ENCODE measurements at places on chromosomes 5 and 9. TPM values are rescaled to one million over a fixed set of nuclear protein-coding genes. Genes with fewer than 3 reads are reported as not detected.

GPR150 gene
- 0.30 TPM for total RNA-seq

KLHL3 gene
- 5.5 TPM for total RNA-seq

PCDHGC5 gene
- not detected for total RNA-seq

SLC44A1 gene
- 44.5 TPM for total RNA-seq

ATP10B gene
- not detected for total RNA-seq

SPATA31C1 gene
- total RNA-seq, result not detected

IL5 gene
- not detected for total RNA-seq

ENG gene
- 38.3 TPM for total RNA-seq

ADAMTS2 gene
- total RNA-seq, result 4.7 TPM

OR1J2 gene
- not detected for total RNA-seq

GLE1 gene
- 17.2 TPM for total RNA-seq

OTP gene
- total RNA-seq, result not detected

TMEM252 gene
- not detected for total RNA-seq

PROB1 gene
- total RNA-seq, result 0.65 TPM

ANXA2R gene
- total RNA-seq, result 3.6 TPM

CTNND2 gene
- not detected for total RNA-seq

CDC20B gene
- total RNA-seq, result under 0.01 TPM

PDZD2 gene
- total RNA-seq, result 9.4 TPM

CARD6 gene
- total RNA-seq, result 20.5 TPM

ST6GALNAC4 gene
- total RNA-seq, result 53.8 TPM

LECT2 gene
- not detected for total RNA-seq

CBY3 gene
- total RNA-seq, result not detected

SAPCD2 gene
- total RNA-seq, result 19.3 TPM

SH3RF2 gene
- total RNA-seq, result 2.6 TPM

PPP1R26 gene
- 15.6 TPM for total RNA-seq

TMEFF1 gene
- total RNA-seq, result 3.8 TPM

TPM2 gene
- 385 TPM for total RNA-seq

PTGR1 gene
- 43.2 TPM for total RNA-seq

KCNIP1 gene
- total RNA-seq, result not detected

SH2D3C gene
- total RNA-seq, result 57.2 TPM

FANCG gene
- total RNA-seq, result 18.5 TPM

ITGA1 gene
- total RNA-seq, result 4.4 TPM

GABRP gene
- 0.32 TPM for total RNA-seq

HAPLN1 gene
- total RNA-seq, result 4.7 TPM

BTNL9 gene
- 0.32 TPM for total RNA-seq

GSN gene
- total RNA-seq, result 201 TPM

FOXE1 gene
- total RNA-seq, result not detected

DDX31 gene
- total RNA-seq, result 15.2 TPM

OR2Y1 gene
- not detected for total RNA-seq

FAM81B gene
- not detected for total RNA-seq

TSSK1B gene
- not detected for total RNA-seq

NUTM2F gene
- total RNA-seq, result not detected

LCN1 gene
- not detected for total RNA-seq

LCN12 gene
- not detected for total RNA-seq

DIRAS2 gene
- total RNA-seq, result not detected

HAND1 gene
- not detected for total RNA-seq

PCDHB7 gene
- total RNA-seq, result under 0.01 TPM

FAM78A gene
- 1.9 TPM for total RNA-seq

NAA35 gene
- 24.4 TPM for total RNA-seq

RASGRF2 gene
- total RNA-seq, result 15.3 TPM

ORM1 gene
- not detected for total RNA-seq

PCDHA11 gene
- under 0.01 TPM for total RNA-seq

GMCL2 gene
- not detected for total RNA-seq

ARHGEF37 gene
- 4.9 TPM for total RNA-seq

NPR3 gene
- 2.3 TPM for total RNA-seq

ACSL6 gene
- not detected for total RNA-seq

TAS2R1 gene
- total RNA-seq, result not detected

KIAA1958 gene
- 2.3 TPM for total RNA-seq

Measured in epithelial cell of umbilical artery (primary cell).